Endodermal cell (in vitro differentiated cells): ENCODE measurements at places on chromosomes 16 and 17. TPM values are rescaled to one million over a fixed set of nuclear protein-coding genes. Genes with fewer than 3 reads are reported as not detected.

GRCh38 chr17:17186051-17186450 lies 20.1 kb downstream of the PLD6 start:
- no peak for DNase-seq

ENPP7 gene
- not detected in 2 replicates for total RNA-seq

- no peak for DNase-seq
Measured at GRCh38 chr17:45225051-45225700, 3.5 kb downstream of the FMNL1 start.

- no peak for DNase-seq
Measured at GRCh38 chr16:89210904-89211515, 6.5 kb upstream of the ZNF778 start.

SHCBP1 gene
- 10.9 and 15.1 TPM in 2 replicates for total RNA-seq

GRCh38 chr17:81109957-81110356 lies 55.4 kb upstream of the PVALEF start:
- DNase-seq: no peak

DNA sequence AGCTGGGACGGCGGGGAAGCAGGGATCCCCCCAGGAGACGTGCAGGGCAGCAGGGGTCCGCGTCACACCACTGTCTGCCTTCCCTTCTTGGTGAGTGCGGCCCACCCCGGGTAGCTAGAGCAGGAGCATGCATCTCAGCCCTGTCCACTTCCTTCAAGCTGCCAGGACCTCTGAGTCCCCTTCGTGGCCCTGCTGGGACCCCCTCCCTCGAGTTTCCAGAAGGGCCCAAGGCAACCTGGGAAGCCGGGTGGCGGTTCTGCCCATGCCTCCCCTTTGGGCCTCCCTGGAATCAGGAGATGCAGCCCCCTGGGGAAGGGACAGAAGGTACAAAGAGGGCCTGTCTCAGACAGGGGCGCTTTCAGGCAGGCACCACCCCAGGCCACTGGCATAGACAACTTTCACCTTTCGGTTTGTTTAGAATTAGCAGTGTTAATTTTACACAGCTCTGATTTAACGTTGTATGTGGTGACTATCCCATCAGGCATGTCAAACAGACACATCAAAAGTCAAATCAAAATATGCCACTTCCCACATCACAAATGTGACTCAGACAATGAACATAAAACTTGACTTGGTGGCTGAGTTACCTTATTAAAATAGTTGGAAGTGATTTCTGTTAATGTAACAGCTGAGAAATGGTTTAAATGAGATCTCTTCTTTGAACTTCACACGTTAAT lies 94.5 kb upstream of the METRNL start:
- peak; percentile 35 for DNase-seq

DNA sequence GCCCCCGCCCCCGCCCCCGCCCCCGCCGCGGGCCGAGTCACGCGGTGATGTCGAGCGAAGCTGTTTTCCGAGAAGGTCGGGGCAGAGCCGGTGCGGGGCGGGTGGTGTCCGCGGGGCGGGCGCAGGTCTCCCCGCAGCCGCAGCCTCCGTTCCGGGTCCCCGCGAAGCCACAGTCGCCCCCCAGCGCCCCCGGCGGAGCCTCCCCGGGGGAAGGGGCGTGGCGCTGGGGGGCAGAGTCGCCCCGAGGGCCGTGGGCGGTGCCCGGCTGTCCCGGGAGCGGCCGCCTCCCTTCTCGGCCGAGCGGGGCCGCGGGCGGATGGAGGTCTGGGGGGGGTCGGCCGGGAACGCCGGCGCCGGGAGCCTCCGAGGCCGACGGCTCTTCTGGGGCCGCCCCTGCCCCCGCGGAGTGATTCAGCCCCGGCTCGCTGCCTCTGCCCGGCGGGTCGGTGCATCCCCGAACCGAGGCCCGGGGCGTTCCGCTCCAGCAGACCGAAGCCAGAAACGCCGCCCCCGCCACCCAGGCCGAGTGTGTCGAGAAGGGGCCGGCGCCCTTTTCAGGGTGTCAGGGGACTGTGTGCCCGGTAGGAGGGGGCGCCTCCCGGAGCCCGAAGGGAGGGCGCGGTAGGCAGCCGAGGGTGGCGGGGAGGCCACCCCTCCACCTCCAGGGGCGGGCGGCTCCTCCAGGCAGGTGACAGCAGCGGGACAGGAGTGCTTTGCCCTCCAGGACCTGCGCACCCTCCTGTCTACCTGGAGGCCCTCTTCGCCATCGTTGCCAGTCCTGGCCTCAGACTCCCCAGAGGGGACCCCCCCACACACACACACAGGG lies 1.7 kb downstream of the METRNL start:
- DNase-seq: peak; percentile 73

DNA sequence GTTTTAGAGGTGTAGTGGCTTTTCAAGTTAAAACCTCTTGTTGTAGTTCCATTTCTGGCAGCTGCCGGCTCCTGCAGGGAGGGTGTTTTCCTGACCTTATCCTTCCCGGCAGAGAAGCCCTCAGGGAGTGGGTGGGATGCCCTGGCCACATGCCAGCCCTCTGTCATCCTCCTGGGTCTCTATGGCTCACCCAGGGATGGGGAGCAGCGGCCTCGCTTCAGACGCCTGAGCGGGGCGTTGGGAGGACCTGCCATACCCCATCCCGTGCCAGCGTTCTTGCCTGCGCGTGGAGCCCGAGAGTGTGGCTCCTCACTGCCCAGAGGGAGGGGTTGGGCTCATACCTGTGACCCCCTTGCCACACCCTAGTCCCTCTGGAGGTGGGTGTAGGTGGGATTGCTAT lies 11.9 kb downstream of the KCNJ12 start:
- no peak for DNase-seq

FMNL1 gene
- total RNA-seq: 4.0 and 4.5 TPM in 2 replicates

DNA sequence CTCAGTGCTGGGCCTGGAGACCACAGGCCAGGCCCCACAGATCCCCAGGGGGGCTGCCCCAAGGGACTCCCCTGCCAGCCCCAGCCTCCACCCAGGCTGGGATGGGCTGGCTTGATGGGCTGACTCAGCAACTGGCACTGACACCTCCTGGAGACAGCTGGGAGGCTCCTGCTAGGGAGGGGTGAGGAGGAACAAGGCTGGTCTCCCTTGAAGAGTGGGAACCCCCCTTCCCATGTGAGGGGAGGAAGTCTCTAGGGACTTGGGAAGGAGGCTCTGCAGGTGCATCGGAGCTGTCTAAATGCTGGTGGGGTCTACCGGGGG lies 10.4 kb downstream of the NHERF1 start:
- no peak for DNase-seq

PRRT2 gene
- 5.7 and 8.2 TPM in 2 replicates for total RNA-seq

DNA sequence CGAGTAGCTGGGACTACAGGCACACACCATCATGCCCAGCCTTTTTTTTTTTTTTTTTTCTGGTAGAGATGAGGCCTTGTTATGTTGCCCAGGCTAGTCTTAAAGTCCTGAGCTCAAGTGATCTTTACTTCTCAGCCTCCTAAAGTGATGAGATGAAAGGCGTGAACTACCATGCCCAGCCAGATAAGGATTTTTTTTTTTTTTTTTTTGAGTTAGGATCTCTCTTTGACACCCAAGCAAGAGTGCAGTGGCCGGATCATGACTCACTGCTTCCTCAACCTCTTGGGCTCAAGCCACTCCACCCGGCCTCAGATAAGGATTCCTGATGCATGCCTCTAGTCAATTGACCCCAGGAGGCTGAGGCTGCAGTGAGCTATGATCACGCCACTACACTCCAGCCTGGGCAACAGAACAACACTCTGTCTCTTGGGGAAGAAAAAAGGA lies 11.2 kb upstream of the PLEKHG4 start:
- DNase-seq: peak; percentile 78
